ENCODE measurements at places on chromosomes 1 and 21.

GRCh38 chr1:52127181-52128180, 14.4 kb upstream of the ZFYVE9 start:
- peak; percentile 59 for DNase-seq

GRCh38 chr1:117318426-117318825, 48.8 kb upstream of the MAN1A2 start:
- no peak for DNase-seq

GRCh38 chr1:224751624-224752311, 135.7 kb downstream of the CNIH3 start:
- no peak for DNase-seq

DNA sequence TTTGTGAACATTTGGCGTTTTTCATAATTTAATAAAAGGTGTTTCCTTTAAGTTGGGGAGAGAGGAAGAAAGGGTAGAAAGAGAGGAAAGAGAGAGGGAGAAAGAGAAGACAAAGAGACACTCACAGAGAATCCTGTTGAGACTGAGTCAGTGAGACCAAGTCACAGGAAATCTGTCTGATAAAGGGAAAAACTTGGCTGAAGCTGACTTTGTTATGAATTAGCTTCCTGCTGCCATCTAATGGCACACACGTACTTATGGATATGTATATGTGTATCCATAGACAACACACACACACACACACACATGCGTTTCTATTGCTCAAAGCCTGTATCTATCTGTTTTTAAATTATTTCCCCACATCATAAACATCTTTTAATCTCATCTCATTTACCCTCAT, 42.5 kb upstream of the DISC1 start:
- peak; percentile 74 for DNase-seq

- peak; percentile 76 for DNase-seq
Observed at GRCh38 chr1:1359308-1359663, 931 bp upstream of the MXRA8 start.

DNA sequence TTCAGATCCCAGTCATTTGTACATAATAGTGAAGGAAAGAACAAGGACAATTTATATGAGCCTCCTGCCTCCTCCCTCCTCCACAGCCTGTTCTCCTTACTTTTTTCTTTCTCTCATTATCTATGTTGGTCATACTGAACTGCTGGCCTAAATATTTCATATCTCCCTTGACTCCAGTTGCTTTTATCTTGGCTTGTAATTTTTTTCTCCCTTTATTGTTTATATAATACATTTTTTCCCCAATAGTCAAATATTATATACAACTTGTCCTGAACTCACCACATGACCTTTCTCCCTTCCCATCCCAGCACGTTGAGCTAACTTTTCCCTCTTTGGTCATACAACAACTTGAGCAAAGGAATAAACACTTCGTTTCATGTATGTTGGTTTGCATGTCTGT, 752.1 kb downstream of the LTN1 start:
- peak; percentile 9 for DNase-seq

DNA sequence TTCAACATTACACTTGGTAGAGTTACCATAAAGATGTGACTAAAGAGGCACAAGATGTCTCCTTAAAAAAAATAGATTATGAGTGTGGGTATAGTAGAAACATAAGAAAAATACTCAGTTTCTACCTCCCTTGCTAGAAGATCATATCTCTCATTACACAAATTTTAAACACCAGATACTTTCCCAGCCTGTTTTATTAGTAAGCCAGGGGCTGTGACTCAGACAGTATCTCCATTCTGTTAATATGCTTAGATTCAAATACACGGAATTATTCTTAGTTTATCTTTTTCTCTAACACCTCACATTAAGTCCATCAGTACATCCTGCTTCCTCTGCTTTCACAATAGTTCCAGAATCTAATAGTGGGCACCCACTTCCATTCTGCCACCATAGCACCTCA, 561.8 kb upstream of the ADAMTS5 start:
- no peak for DNase-seq

DNA sequence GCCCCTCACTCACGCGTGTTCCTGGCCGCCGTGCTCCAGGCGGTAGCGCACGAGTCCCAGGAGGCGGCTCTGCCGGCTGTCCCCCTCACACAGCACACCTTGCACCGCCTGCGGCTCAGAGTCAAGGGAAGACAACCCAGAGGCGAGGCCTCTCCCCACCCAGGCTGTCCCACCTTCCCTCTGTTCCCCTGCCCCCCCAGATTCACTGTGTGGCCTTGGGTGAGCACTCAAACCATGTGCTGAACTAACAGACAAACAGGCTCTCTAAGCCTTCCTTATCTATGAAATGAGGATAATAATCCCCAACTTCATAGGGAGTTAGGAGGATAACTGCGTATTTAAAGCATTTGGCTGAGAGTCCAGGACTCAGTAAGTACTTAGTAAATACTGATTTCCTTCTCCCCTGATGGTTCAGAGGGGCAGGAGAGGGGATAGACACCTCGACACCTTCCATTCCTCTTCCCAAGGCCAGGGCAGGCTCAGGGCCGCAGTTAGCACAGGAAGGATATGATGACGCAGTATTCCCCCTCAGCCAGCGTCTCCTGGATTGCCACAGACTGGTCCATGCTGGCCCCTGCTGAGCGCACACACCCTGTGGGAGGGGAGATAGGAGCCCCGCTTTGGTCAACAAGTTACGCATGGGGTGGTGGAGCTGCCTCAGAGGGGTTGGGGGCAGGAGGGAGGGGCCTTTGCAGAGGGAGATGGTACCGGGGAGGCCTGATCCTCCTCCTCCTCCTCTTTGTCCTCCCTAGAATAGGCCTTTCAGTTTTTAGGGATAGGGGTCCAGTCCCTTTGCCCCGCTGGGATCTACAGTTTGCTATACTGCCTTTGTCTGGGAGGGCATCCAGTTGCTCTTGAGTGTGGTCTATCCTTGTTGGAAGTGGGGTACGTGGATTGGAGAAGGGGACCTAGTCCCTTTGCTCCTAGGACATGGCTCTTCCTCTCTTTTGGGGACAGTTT, 830 bp downstream of the INPP5B start:
- DNase-seq = peak; percentile 91

DNA sequence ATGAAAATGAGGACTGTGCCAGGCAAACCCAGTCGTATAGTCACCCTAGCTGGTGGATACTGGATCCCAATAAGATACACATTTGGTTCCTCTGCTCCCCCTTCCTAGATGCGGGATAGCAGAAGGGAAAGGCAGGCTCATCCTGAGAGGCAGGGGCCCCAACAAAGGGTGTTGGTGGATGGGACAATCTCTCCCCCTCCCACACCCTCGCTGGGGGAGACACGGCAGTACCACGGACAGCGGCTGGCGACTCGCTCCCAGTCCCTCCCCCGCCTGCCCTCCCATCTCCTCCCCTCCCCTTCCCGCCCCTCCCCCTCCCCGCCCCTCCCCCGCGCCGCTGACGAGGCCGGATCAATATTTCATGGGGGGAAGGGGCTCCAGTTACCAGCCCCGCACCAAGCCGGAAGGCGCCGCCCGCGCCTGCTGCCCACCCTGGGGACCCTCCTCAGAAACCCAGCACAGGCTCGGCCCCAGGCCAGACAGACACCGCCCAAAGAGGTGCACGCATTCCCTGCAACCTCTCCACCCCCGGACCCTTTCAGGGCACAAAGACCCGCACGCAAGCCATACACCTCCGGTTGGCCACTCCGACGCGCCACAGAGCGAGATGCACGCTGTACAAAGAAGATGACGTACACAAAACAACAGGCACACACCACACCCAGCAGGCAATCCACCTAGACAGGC, 11.5 kb downstream of the RIMS3 start:
- no peak for DNase-seq

DNA sequence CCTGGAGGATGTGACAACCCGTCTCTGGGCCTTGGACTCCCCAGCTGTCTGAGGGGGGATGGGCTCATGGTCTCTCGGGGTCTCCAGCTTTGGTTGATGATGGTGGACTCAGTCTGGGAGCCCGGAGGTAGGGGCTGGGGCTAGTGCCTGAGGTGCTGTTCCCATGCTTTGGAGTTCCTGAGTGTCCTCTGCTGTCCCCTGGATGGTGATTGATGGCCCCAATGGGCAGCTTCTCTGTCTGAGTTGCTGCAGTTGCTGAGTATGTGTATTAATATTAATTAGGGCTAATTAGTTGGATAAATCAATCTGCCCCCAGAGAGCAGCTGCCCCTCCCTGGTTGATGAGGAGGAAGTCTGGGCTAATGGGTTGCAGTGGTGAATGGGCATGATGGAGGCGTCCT, 30.6 kb downstream of the FAAH start:
- no peak for DNase-seq

DNA sequence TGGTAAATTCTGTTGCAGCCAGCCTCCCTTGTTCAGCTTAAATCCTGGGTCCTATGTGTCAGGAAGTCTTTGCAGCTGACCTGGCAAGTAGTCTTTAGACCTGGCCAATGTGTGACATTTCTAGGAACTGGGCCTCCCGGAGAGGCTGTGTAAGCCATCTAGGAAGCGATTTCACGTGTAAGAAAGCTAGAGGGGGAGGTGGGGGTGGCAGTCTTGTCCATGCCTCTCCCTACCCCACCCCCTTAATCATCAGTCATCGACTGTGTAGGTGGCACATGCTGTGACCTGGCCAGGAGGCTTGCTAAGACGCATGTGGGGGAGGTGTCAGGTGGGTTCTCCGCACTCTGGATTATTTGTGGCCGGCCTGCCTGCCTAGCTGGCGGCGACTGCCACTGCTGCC, 8.4 kb downstream of the C1orf226 start:
- DNase-seq = no peak

DNA sequence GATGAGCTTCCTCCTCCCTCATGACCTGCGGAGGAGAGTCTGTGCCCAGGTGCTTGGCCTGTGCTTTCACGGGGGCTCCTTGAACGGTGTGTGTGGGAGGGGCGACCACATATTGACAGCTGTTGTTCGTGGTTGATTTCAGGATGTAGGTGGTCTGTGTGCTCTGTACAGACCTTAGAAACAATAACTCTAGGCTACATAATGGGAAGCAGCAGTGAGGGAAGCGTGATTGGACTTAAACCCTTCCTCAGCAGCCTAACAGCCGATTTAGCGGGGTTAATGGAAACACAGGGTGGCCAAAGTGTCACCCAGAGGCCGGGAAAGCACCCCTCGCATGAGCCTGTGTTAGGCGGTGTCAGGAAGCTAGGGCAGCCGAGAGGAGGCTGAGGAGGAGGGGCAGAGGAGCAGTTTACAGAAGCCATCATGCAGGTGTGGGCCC, 56.0 kb downstream of the TBCE start:
- DNase-seq = no peak

DNA sequence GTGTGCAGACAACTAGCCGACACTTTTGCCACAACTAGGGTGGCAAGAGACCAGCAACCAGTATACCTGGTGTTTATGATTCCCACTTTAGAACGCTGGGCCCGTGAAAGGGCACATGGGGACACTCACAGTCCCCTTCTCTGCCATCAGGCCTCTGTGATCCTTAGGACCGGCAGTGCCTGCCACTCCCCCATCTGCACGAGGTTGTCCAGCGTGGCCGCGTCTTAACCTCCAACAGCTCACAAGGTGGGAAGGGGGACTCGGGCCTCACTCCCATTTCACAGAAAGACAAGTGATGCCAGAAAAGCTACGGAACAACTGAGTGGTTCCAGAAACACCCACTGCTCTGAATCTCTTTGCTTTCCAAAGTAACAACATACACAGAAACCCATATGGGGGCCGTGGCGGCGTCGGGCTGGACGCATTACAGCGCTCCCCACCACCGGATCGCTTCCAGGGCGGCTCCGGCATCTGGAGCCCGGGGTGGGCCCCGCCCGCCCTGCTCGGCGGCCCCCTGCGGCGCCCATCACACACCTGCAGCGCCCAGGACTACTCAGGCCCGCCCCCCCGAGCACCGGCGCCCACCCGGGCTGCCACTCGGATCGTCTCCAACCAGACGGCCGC, 1.0 kb downstream of the ZNF496 start:
- DNase-seq = no peak

- DNase-seq = peak; percentile 6
Observed at GRCh38 chr1:61279570-61279969, 197.2 kb downstream of the NFIA start.

GRCh38 chr1:224800486-224801119, 128.9 kb upstream of the DNAH14 start:
- DNase-seq = no peak
